ENCODE measurements at places on chromosomes 5 and 9. TPM values are rescaled to one million over a fixed set of nuclear protein-coding genes. Genes with fewer than 3 reads are reported as not detected.

MEIKIN gene
- polyA plus RNA-seq: not detected

TDRD7 gene
- 6.7 TPM for polyA plus RNA-seq

PCDHB9 gene
- 0.16 TPM for polyA plus RNA-seq

RLN2 gene
- polyA plus RNA-seq: 0.08 TPM

CD180 gene
- polyA plus RNA-seq: 0.12 TPM

ACTBL2 gene
- not detected for polyA plus RNA-seq

SV2C gene
- polyA plus RNA-seq: 0.22 TPM

LCN2 gene
- polyA plus RNA-seq: 1,061 TPM

IFNW1 gene
- polyA plus RNA-seq: not detected

SLC44A1 gene
- 8.2 TPM for polyA plus RNA-seq

PCA3 gene
- 0.35 TPM for polyA plus RNA-seq

ELAVL2 gene
- 0.02 TPM for polyA plus RNA-seq

PCDHGA4 gene
- polyA plus RNA-seq: 0.12 TPM

IRX4 gene
- polyA plus RNA-seq: 9.3 TPM

SPINK6 gene
- polyA plus RNA-seq: 0.06 TPM

CDX1 gene
- polyA plus RNA-seq: not detected

PCDHGB1 gene
- 0.39 TPM for polyA plus RNA-seq

TGFBR1 gene
- polyA plus RNA-seq: 6.6 TPM

IL4 gene
- not detected for polyA plus RNA-seq

PHAX gene
- 18.6 TPM for polyA plus RNA-seq

ECSCR gene
- polyA plus RNA-seq: 3.1 TPM

CAVIN4 gene
- polyA plus RNA-seq: 0.07 TPM

XPA gene
- 13.5 TPM for polyA plus RNA-seq

VAV2 gene
- polyA plus RNA-seq: 4.8 TPM

SPATA31D4 gene
- polyA plus RNA-seq: not detected

SPINK13 gene
- polyA plus RNA-seq: not detected

PROB1 gene
- 0.48 TPM for polyA plus RNA-seq

CDC25C gene
- polyA plus RNA-seq: 1.6 TPM

ADAMTS19 gene
- polyA plus RNA-seq: 0.02 TPM

KCTD16 gene
- polyA plus RNA-seq: under 0.01 TPM

ANKRD34B gene
- polyA plus RNA-seq: not detected

TAF11L10 gene
- polyA plus RNA-seq: not detected

JAKMIP2 gene
- 0.10 TPM for polyA plus RNA-seq

C8G gene
- 1.2 TPM for polyA plus RNA-seq

FCN2 gene
- polyA plus RNA-seq: 0.04 TPM

GPRIN1 gene
- polyA plus RNA-seq: 0.43 TPM
